ENCODE measurements at places on chromosomes 3 and 15.
A peak's percentile ranks its signal among the peaks of the same experiment; 100 is the strongest.

DNA sequence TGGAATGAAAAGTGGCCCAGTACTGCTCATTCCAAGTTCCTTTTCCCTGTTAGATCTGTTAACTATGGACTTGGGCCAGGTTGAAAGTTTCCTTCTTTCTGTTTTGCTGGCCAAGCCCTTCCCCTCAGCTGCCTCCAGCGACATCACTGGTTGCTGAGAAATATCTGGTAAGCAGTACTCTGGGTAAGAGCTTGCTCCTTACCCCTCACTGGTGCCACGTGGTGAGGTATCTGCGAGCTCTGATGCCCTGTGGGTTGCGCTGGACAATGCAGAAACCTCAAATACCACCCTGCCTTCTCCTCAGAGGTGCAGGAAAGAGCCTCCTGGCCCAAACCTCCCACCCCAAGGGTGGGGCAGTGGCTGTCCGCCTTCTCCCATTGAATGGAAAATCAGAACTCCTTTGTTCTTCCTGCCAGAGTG lies 42.9 kb upstream of the APH1B start:
- DNase-seq = no peak

DNA sequence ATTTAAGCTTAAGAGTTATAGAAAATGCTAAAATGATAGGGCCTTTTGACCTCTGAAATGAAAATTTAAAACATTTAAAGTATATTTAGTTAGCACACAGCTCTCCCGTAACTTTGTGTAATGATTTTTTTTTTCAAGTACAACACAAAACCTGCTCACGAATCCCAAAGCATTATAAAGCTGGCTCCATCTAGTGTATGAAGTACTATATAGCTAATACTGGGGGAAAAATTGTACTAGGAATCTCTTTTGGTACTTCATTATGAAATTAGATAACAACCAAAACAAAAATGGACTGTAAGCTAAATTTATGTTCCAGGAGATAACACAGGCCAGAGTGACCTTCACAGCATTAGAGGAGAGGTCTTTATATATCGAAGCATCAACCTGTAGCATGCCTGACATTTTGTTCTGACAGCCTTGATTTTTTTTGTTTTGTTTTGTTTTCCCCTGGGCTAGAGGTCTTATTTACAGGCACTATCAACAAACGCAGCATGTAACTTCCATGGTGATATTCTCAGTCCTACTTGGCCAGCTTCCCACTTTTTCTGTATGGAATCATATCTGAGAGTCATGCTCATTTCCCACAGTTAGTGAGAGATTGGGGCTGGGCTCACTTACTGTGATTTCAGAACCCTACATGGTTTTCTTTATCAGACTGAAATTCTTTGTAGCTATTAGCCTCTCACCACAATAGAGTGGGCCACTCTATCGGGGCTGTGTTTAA lies 116.3 kb downstream of the MITF start:
- no peak for DNase-seq

DNA sequence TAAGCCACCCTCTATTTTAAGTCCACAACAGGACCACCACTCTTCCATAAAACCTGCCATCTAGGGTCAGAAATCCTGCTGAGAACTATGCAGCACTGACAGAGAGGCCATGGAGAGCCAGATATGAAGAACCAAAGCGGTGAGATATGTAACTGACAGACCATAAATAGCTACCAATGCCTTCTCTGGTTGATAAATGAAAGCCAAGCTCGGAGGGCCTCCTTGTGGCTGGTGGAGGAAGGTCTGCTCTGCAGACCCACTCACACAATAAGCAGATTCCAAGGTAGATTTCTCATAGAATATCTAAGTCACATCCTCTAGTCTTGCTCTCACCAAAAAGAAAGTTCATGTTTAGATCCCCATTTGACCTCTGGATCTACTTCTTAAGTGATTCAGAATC lies 38.9 kb downstream of the RYK start:
- no peak for DNase-seq

GRCh38 chr3:186800285-186800684 lies 6.0 kb downstream of the RFC4 start:
- DNase-seq = no peak

DNA sequence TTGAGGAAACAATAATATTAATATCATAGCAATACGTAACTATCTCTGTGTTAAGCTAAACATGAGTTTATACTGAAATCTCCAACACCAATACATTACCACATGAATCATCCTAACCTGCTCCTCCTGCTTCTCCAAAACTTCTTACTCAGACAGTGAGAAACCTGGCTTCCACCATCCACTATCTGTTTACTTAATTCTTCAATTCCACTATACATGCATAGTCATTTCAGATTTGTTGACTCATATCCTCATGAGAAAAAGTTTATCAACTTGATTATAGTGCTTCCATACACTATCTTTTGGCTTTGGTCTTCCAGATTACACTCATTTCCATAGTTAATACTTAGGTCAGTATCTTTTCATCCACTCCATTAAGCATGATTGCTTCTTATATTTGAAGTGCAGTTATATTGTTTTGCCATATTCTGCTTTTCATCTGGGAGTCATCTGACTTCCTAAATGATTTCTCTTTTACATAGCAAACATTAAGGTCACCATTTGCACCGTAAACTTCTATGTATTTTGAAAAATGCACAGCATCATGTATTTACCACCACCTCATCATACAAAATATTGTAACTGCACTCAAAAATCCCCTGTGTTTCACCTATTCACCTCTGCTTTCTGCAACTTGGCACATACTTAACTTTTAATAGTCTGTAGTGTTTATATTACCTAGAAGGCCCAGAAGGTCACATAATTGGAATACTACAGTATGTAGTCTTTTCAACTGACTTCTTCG lies 970.6 kb downstream of the DIPK2A start:
- no peak for DNase-seq

DNA sequence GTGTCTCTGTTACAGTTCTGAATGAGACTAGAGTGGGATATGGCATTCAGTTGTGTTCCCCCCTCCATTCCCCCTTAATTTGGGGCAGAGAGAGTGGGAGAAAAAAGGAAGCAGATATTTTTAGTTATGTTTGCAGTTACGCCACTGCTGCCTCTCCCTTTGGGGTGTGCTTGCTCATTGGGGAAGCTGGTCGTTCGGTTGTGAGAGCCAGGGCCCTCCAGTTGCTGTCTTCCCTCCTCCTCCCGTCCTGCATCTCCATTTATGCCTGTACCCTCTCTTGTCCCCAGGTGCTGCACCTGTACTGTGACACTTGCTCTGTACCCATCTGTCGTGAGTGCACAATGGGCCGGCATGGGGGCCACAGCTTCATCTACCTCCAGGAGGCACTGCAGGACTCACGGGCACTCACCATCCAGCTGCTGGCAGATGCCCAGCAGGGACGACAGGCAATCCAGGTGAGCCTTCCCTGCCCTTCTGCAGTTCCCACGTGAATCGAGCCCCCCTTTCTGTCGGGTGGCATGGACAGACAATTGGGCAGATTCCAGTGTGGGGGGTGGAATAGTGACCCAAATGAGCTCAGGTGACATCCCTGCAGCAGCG lies 55.8 kb downstream of the TRIM71 start:
- DNase-seq = no peak

- DNase-seq = no peak
Observed at GRCh38 chr3:167872941-167873340, 137.4 kb downstream of the SERPINI1 start.

- DNase-seq = peak; percentile 11
Observed at GRCh38 chr3:9862391-9863057, 17.5 kb downstream of the CIDEC start.

- no peak for DNase-seq
Observed at GRCh38 chr3:193897731-193898180, 238.2 kb upstream of the HES1 start.

- DNase-seq = no peak
Observed at GRCh38 chr3:189001559-189001958, 170.2 kb upstream of the TPRG1 start.

DNA sequence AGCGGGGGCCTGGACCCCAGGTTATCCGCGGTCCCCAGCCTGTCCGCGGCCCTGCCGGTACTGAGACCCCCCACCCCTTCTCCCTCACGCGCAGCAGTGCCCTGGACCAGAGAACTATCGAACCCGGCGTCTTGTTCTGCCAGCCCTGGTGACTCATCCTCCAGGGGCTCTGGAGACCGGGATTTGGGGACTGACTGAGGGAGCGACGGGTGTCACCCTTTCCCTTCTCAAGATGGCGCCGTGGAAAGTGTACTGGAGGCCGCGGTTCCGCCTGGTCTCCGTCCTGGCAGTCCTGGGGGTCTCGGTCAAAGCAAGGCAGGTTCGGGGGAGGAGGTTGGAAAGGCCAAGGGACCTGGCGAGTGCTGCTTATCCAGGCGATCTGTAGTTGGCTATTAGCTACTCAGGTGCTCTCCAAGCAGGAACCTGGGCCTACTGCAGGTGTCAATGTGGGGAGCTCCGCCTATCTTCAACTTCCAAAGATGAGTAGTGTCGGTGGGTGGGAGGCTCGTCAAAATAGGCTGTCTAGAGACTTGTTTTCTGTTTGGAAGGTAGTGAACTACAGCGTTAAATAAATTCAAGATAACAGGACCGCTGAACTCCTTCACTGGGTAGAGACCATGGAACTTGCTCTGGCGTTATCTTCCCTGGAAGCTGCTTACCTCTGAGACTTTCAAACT lies 790 bp downstream of the RAB5A start:
- peak; percentile 20 for DNase-seq

GRCh38 chr3:58037141-58037910 lies 29.1 kb downstream of the FLNB start:
- DNase-seq = no peak

GRCh38 chr3:64176461-64176996 lies 48.7 kb downstream of the PRICKLE2 start:
- no peak for DNase-seq

DNA sequence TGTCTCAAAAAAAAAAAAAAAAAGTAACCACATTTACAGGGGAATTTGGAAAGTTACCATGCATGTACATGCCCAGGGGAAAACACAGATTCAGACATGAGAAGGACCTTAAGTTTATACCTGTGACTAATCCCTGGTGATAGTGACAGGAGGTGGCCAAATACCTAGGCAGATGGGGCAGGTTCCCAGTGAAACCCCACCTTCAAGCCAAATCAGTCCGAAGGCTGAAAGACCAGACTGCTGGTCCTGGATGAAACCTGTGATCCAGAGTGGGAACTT lies 15.8 kb downstream of the SPCS1 start:
- DNase-seq = no peak

GRCh38 chr15:85689729-85690128 lies 105.0 kb downstream of the KLHL25 start:
- DNase-seq = peak; percentile 52

- DNase-seq = no peak
Observed at GRCh38 chr15:39752991-39753390, 29.6 kb downstream of the FSIP1 start.

- DNase-seq = no peak
Observed at GRCh38 chr3:104286645-104287044, 1080.1 kb upstream of the ALCAM start.
